ENCODE measurements at places on chromosomes 2 and 18.

DNA sequence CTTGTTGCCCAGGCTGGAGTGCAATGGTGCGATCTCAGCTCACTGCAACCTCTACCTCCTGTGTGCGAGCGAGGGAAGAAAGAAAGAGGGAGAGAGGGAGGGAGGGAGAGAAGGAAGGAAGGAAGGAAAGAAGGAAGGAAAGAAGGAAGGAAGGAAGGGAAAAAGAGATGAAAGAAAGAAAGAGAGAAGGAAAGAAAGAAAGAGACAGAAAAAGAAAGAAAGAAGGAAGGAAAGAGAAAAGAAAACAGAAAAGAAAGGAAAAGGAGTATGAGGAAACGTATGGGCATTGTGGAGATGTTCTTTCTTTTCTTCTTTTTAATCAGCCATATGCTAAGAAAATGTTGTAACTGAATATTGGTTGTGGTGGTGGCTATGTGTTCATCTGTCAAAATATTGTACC, 16.5 kb downstream of the CLK1 start:
- H3K36me3 ChIP-seq: no peaks in the 10 kb centered on the region
- no peaks in the 10 kb centered on the region for H3K27me3 ChIP-seq
- no peak for DNase-seq
- no peak overlapping the region for H3K4me3 ChIP-seq
- H3K27ac ChIP-seq: no peak overlapping the region

DNA sequence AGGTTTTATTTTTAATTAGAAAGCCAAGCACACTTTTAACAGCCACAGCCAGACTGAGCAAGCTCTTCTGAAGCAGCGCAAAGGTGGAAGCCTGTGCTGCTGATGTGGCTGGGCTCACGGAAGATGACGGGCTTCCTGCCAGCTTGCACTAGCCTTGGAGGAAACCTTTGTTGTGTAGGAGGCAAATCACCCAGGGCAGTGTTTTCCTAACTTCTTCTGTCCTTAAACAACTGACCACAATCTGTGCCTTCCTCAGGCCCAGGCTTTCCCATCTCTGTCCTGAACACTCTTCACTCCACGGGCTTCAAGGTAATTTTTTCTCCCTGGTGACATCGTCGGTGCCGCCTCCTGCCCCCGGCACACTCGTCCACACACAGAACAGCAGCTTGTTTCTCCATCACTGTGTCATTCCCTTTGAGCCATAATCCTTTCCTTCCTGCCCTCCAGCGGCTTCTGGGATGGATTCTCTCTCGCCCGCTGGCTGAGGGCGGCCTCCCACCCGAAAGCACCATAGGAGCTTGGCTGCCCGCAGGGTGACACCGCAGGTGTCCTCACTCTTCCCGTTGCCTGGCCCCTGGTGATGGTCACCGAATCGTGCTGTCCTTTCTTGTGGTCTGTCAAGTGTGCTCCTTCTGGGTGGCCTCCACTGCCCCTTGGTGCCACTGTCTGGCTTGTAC, 31.1 kb upstream of the INHBB start:
- H3K27ac ChIP-seq: peak overlapping the region; percentile 23
- H3K4me1 ChIP-seq: no peaks in the 10 kb centered on the region
- H3K4me3 ChIP-seq: no peak overlapping the region
- peak; percentile 44 for DNase-seq
- no peaks in the 10 kb centered on the region for H3K27me3 ChIP-seq

DNA sequence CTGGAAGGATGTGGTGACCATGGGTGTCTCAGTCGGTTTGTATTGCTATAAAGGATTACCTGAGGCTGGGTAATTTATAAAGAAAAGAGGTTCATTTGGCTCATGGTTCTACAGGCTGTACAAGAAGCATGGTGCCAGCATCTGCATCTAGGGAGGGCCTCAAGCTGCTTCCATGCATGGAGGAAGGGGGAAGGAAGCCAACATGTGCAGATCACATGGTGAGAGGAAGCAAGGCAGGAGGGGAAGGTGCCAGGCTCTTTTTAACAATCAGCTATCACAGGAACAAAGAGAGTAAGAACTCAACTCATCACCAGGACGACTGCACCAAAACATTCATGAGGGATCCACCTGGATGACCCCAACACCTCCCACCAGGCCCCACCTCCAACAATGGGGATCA, 209.4 kb downstream of the CDH20 start:
- H3K4me1 ChIP-seq: peaks cover 10% of the 10 kb centered on the region
- H3K27ac ChIP-seq: no peak overlapping the region
- H3K4me3 ChIP-seq: no peak overlapping the region
- no peaks in the 10 kb centered on the region for H3K27me3 ChIP-seq
- no peaks in the 10 kb centered on the region for H3K36me3 ChIP-seq
- DNase-seq: no peak

DNA sequence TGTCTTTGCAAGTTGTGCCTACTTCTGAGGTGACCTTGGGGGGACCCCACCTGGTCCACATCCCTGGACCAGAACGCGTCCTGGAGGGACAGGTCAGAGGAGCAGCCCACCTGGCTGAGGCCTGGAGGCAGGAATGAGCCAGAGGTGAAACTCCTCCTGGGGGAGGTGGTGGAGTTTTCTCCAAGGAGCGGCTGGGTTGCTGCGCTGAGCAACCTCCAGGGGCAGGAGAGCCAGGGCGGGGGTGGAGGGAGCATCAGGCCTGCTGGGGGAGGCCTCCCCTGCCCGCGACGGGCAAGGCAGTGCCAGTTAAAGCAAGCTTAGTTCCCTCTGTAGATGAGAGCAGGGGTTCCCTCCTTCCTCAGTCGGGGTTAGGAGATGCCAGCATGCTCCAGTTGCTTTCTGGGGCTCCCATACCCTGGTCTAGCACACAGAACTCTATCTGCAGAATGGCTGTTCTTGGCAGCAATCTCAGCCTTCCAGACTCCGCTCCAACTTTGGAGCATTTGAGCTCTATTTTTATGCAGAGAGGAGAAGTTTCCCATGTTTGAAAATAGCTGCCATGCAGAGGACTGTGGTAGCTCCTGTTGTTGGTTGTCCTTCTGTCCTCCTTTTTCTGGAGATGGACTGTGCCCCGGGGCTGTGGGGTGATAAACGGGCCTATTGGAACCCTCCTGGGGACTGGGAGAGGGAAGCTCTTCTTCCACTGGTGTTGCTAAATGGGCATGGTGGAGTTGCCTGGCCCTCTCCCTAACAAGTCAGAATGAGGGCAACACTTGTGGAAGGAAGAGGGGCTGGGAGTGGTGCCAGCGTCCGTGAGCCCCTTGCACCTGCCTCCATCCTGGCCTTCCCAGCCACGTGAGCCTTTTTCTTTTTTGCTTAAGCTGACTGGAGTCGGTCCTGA, 39.1 kb downstream of the B3GNT2 start:
- no peak for DNase-seq
- no peak overlapping the region for H3K27ac ChIP-seq
- H3K4me1 ChIP-seq: peaks cover 5% of the 10 kb centered on the region

GRCh38 chr2:239363946-239364637, 36.7 kb downstream of the HDAC4 start:
- H3K27ac ChIP-seq: no peak overlapping the region
- H3K4me3 ChIP-seq: no peak overlapping the region
- no peak for DNase-seq
- H3K27me3 ChIP-seq: no peaks in the 10 kb centered on the region
- no peaks in the 10 kb centered on the region for H3K36me3 ChIP-seq

DNA sequence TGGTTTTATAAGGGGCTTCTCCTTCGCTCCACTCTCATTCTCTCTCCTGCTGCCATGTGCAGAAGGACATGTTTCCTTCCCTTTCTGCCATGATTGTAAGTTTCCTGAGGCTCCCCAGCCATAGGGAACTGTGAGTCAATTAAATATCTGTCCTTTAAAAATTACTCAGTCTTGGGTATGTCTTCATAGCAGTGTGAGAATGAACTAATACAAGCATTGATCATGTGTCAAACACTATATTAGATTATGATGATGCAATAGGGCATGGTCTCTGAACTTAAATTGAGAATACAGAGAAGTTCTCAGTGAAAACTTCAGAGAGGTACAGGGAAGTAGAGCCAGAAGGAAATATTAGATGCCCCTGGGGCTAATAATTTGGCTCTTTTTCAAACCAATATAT, 5.9 kb upstream of the MAP4K3 start:
- H3K4me3 ChIP-seq: no peak overlapping the region
- no peaks in the 10 kb centered on the region for H3K27me3 ChIP-seq

DNA sequence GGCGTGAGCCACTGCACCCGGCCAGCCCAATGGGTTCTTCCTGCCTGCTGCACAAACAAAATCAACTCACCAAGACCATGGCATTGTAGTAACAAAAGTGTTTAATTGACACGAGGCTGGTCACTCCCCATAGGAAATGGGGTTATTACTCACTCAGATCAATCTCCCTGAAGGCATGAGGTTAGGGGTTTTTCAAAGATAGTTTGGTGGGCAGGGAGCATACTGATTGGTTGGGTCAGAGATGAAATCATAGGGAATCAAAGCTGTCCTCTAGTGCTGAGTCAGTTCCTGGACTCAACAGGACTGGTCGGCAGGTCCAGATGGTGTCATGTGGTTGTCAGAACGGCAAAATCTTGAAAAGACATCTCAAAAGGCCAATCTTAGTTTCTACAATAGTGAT, 122.1 kb downstream of the TMEM17 start:
- DNase-seq: no peak
- H3K27ac ChIP-seq: no peak overlapping the region
- H3K4me3 ChIP-seq: no peak overlapping the region
- H3K27me3 ChIP-seq: no peaks in the 10 kb centered on the region

DNA sequence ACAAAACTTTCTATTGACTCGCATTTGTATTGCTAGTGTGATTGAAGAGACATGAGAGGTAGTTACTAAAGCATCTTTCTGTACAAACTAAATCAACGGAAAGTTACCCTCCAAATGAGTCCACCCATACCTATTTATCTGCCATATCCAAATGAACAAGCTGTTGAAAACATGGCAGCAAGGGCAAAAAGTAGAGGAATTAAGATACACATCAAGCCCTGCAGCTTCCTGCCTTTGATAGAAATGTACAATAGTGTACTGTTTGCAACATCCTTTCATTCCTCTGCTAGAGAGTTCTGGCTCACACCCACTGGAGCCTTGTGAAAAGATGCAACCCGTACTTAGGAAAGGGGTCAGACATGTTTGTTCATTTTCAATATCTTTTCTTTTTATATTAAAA, 122.5 kb downstream of the ERBB4 start:
- H3K36me3 ChIP-seq: no peaks in the 10 kb centered on the region

DNA sequence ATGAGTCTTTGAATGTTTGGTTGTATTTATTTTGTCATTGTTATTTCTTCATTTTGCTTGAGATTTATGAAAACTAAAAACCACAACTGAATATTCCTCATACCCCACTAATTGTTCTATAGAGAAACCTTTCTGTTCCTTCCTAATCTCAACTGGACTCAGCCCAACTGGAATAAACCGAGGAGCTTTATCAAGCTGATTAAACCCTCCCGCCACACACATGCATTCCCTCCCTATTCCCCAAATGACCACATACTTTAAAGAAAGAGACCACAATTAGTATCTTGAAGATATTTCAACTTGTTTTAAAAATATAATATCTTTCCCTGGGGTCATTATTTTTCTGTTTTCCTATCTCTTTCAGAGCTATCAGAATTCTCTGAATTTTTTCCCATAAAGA, 107.5 kb downstream of the OSR1 start:
- no peak for DNase-seq
- H3K27me3 ChIP-seq: no peaks in the 10 kb centered on the region
- H3K4me3 ChIP-seq: no peak overlapping the region
- H3K27ac ChIP-seq: no peak overlapping the region
- H3K36me3 ChIP-seq: no peaks in the 10 kb centered on the region

DNA sequence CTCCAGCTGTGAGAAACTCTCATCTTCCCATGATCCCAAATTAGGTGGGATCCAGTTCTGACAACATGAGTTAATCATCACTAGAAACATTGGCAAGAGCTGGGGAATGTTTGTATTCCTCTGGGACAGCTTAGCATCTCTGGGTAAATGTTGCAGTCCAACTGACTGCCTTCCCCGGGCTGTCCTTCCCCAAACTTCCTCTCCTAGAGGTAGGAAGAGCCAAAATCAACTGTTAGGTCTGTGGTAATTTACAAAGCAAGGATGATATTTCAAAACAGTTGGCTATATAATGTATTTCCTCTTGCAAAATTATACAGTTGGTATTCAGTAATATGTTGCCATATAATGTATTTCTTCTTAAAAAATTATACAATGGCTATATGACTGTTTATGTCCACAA, 148.5 kb downstream of the MGAT5 start:
- no peaks in the 10 kb centered on the region for H3K27me3 ChIP-seq
- no peak overlapping the region for H3K4me3 ChIP-seq
- no peaks in the 10 kb centered on the region for H3K4me1 ChIP-seq
- peak overlapping the region; percentile 10 for H3K27ac ChIP-seq
- H3K36me3 ChIP-seq: no peaks in the 10 kb centered on the region

GRCh38 chr2:121038891-121039616, 245.9 kb downstream of the TFCP2L1 start:
- no peak for DNase-seq
- no peaks in the 10 kb centered on the region for H3K27me3 ChIP-seq
- H3K4me1 ChIP-seq: no peaks in the 10 kb centered on the region
- H3K36me3 ChIP-seq: no peaks in the 10 kb centered on the region

DNA sequence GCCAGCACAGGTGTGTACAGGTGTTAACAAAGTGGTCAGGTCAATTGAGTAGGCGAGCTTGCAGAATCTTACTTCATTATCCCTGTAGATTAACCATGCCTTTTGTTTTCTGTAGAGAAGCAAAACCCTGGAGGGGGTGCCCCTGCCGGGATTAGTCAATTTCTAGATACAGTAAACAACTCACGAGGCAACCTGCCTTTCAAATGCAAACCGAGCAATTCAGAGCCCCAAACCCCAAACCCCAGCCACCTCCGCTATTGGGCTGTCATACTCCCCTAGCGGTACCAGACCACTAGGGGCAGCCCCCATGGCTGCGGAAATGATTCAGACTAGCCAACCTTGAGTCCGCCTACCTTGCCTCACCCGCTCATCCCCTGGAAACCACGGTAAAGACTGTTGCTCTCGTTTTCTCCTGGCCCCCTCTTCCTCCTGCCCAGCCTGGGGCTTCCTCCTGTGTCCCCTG, 61.4 kb upstream of the KIF5C start:
- no peaks in the 10 kb centered on the region for H3K4me1 ChIP-seq
- H3K36me3 ChIP-seq: no peaks in the 10 kb centered on the region
- H3K4me3 ChIP-seq: no peak overlapping the region
- no peak for DNase-seq
- no peak overlapping the region for H3K27ac ChIP-seq

- H3K27me3 ChIP-seq: no peaks in the 10 kb centered on the region
- H3K4me1 ChIP-seq: no peaks in the 10 kb centered on the region
- H3K4me3 ChIP-seq: no peak overlapping the region
- no peak overlapping the region for H3K27ac ChIP-seq
Measured at GRCh38 chr18:22459491-22459890, 41.8 kb upstream of the CTAGE1 start.

DNA sequence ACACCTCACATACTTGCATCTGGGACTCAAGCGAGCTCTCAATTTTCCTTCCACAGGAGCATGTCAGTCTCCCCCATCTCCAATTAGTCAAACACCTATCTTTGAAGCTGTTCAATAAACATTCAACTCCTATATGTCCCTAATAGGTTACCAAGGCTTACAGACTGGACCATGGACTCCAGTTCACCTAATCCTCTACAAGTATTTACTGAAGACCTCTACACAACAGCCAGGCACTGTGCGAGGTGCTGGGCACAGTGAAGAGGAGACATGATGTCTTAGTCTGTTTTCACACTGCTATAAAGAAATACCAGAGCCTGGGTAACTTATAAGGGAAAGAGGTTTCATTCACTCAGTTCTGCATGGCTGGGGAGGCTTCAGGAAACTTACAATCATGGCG, 129.9 kb downstream of the MYO5B start:
- DNase-seq: no peak
- no peaks in the 10 kb centered on the region for H3K36me3 ChIP-seq
- no peaks in the 10 kb centered on the region for H3K27me3 ChIP-seq
- H3K4me1 ChIP-seq: no peaks in the 10 kb centered on the region
- H3K27ac ChIP-seq: no peak overlapping the region
